ENCODE measurements at places on chromosomes 16 and 17.

DNA sequence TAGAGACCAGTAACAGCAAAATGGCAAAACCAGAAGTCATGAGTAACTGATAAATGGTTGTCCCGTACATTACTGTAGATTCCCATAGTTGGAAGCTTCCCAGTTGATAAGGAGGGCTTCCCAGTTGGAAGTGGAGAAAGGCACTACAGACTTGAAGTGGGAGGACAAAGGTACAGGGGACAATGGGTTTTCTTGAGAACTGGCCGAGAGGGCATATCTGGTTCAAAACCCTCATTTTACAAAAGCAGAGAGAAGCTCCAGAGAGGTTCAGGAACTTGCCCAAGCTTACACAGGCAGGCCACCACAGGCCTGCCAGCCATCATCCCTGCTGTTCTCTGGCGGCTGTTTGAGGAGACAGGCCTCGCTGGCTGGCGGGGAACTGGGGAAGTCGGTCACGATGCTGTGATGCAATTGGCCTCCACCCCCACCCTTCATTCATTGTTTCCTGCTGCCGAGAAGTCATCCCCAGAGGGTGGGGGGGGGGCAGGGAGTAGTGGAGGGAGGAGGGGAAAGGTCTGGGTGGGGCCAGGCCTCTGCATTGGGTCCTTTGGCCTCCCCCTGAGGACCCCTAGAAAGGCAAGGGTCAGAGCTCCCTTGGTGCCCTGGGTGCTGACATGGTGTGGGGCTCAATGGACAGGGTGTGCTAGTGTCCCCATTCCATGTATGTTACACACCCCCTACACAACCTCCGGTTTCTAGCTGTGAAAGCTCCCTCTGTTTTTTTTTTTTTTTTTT is 3.0 kb downstream of the UBALD2 start:
- peak; percentile 82 for DNase-seq

DNA sequence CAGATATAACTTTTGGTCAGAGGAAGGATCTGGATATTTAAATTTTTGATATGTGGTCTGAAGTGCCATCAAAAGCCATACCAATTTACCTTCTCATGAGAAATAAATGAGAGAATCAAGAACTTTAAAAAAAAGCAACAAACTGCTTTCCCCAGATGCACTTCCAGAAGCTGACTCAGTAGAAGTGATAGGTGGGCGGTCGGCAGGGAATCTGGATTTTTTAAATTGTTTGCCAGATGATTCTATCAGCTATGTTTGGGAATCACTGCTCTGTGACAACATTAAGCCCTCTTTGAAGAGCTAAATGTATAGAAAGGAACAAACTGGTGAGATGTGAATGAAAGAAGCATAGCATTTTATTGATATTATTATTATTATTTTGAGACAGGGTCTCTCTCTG is 19.2 kb downstream of the CDH3 start:
- no peak for DNase-seq

- DNase-seq = no peak
Observed at GRCh38 chr16:72847187-72848027, 200.5 kb downstream of the ZFHX3 start.

GRCh38 chr16:66521252-66521713 is 28.6 kb downstream of the TK2 start:
- DNase-seq = no peak

DNA sequence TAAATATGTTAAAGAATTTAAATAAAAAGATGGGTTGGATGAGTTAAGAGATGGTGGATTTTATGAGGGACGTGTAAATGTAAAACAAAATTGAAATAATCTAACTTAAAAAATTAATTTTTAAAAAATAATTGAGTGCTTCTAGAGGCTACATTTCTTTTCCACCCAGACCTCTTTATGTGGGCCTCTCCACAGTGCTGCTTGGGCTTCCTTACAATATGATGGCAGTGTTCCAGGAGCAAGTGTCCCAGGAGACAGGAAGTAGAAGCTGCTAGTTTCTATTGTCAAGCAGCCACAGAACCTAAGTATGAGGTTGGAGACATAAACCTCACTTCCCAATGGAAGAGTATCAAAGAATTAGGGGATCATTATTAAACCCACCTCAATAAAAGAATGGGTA is 205.7 kb upstream of the CPHXL start:
- no peak for DNase-seq

DNA sequence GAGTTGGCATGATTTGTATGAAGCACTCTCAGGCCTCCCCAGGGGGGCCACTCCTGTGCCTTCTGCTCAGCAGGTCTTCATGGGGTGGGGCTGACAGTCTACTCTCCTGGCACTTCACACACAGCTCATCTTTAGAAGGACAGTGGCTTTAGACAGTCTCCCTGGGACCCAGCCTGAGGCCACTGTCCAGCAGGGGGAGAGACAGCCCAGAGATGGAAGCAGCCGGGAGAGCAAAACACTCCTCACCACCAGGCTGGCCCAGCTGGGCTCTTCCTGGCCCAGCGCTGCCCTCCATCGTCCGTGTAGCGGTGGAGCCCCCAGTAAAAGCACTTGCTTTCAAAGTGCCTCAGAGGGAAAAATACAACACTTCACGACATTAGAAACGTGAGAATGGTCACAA is 62.0 kb upstream of the CRHR1 start:
- DNase-seq = no peak

GRCh38 chr16:15650698-15651171 is 690 bp downstream of the NDE1 start:
- DNase-seq = no peak

GRCh38 chr17:22704674-22705073 is 1012.4 kb downstream of the KCNJ18 start:
- no peak for DNase-seq

- no peak for DNase-seq
Observed at GRCh38 chr17:67678414-67678813, 39.3 kb upstream of the NOL11 start.

GRCh38 chr17:42171831-42172230 is 9.1 kb downstream of the KCNH4 start:
- no peak for DNase-seq

DNA sequence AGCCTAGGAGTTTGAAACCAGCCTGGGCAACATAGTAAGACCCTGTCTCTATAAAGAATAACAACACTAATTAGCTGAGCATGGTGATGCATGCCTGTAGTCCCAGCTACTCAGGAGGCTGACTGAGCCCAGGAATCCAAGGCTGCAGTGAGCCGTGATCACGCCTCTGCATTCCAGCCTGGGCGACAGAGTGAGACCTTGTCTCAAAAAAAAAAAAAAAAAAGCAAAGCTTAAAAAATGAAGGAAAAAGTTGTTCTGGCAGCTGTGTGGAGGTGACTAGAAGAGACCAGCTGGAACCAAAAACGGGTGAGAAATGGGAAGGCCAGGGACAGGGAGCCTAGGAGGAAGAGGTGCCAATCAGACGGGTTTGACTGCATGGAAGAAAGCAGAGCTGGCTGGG is 4.2 kb downstream of the BCL7C start:
- no peak for DNase-seq

DNA sequence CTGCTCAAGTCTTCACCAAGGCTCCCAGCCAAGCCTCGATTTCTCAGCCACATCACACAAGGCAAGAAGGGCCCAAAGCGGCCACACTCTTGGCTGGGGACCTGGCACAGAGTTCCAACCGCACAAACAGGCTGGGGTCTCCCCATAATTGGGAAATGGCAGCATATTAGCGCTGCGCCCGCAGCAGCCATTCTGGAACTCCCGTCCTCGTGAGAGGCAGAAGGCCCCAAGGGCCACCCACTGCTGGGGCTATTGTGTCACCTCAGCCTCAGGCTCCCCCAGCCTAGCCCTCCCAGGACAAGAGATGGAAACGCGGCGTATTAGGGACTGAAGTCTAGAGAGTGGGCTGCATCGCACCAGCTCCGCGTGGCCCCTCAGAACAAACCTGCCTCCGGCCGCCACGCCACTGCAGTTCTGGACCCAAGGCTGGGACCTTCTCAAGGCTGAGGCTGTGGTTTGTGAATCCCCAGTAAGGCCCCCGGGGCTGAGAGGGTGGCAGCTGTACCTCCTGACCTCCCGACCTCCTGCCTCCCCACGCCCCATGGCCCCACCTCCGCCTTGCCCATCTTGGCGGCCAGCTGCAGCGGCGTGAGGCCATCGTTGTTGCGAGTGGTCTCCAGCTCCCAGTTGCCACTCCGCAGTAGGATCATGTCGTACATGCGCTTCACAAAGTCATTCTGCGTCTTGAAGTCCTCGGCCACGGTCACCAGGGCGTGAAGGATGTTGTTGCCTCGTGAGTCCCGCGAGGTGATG is 25.3 kb downstream of the TRPV3 start:
- DNase-seq = no peak

- no peak for DNase-seq
Observed at GRCh38 chr17:77609553-77610517, 348.7 kb upstream of the TNRC6C start.

GRCh38 chr17:82836823-82837357 is 2.9 kb downstream of the ZNF750 start:
- no peak for DNase-seq

- no peak for DNase-seq
Observed at GRCh38 chr16:27779641-27780164, 229.8 kb downstream of the KATNIP start.

GRCh38 chr17:39872751-39873150 is 4.7 kb downstream of the ZPBP2 start:
- DNase-seq = no peak

DNA sequence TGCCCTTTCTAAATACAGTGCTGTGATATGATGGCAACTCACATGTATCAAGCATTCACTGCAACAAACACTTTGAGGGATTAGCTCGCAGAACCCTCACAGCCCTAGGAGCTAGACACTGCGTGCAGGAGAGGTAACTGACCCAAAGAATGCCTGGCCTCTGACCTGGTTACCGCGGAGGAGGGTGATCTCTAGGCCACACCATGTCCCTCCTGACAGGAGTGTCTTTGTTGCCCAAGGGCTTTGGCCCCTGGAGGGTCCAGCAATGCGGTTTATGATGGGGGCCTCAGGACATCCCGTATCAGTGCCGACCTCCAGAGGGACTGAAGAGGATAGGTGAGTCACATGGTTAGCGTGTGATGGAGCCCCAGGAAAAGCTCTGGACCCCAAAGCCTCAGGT is 130.6 kb downstream of the MGAT5B start:
- no peak for DNase-seq

- no peak for DNase-seq
Observed at GRCh38 chr17:81457401-81457800, 55.2 kb downstream of the ACTG1 start.

GRCh38 chr17:57257195-57257894 is 1.0 kb downstream of the MSI2 start:
- DNase-seq = no peak

- DNase-seq = peak; percentile 36
Observed at GRCh38 chr17:20281860-20282259, 185.5 kb downstream of the LGALS9B start.

DNA sequence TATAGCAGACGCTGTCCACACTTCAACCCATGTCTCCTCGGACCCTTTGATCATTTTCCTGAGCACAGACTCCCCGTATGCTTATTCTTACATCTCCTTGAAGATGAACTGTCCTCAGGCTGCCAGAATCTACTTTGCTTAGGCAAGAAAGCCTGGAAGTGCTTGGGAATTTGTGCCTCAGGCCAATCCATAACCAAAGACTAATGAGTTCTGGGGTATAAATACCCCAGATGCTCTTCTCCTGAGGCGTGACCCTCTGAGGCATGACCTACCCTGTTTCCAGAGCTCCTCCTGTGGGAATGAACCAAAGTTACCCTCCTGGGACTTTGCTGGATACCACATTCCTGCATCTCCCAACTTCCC is 10.1 kb upstream of the TEKT3 start:
- DNase-seq = no peak

DNA sequence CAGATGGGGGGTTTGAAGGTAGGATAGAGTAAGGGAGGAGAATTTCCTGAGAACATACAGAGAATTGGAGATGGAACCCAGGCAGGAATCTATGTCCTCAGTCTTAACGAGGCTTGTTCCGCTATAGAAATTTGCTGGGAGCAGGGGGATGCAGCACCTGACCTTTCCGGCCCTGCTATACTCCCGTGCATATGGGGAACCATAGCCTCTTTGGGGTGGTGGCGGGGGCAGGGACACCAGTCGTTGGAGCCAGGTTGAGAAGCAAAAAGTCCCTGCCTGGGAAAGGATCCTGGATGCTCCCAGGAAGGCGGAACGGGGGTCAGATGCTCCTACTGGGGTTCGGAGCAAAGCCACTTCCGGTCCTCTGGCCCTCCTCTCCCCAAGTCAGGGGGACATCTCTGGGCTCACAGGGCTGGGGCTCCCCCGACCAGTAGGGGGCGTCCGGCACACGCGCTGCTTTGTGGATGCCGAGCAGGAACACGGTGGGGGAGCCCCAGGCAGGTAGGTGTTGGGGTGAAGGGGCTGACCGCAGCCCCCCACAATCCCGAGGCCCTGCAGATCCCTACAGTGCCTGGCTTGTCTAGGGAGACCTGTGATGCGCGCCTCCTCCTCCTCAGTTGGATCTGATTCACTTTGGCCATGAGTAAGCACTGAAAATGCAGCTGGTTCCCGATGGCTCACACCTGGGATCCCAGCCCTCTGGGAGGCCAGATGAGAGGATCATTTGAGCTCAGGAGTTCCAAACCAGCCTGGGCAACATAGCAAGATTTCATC is 15.5 kb upstream of the TFAP4 start:
- DNase-seq = peak; percentile 79

- DNase-seq = no peak
Observed at GRCh38 chr17:79624718-79625478, 14.0 kb upstream of the RBFOX3 start.

- no peak for DNase-seq
Observed at GRCh38 chr16:11010575-11011221, 66.3 kb downstream of the CLEC16A start.

- DNase-seq = no peak
Observed at GRCh38 chr17:80822700-80823410, 168.8 kb upstream of the CHMP6 start.

DNA sequence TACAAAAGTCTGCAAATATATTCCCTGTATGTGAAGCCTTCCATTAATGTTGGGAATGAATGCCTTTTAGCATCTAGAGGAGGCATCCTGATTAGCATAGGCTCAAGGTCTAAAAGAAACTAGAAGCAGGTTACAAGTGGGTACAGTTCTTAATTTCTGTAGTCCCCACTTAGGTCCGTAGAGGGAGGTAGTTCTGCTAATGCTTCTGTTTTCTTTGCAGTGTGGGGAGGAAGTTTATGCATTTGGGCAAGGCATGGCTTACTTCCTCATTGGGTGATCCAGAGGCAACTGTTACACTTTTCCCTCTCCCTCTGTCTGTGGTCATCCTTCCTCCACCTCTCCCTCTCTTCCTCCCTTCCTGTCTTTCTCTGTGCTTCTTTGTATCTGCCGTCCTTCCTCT is 108.4 kb upstream of the ZKSCAN2 start:
- DNase-seq = no peak

DNA sequence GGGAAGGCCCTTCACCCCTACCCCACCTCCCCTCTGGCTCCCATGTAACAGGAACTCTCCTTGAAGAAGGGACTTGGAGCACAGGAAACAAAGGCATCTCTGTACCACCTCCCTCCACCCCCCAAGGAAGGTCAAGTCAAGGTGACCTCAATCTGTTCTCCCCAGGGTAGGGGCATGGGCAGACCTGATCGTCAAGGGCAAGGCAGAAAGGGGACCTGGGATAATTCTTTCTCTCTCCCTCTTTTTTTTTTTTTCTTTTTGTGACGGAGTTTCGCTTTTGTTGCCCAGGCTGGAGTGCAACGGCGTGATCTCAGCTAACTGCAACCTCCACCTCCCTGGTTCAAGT is 4.3 kb upstream of the STAT5A start:
- no peak for DNase-seq
